ENCODE measurements at places on chromosomes 1 and 21. TPM values are rescaled to one million over a fixed set of nuclear protein-coding genes. Genes with fewer than 3 reads are reported as not detected.

COL6A1 gene
- 7,693 TPM for total RNA-seq

SLC6A9 gene
- 4.4 TPM for total RNA-seq

FCRL5 gene
- total RNA-seq = not detected

TSNAX gene
- 17.6 TPM for total RNA-seq

NBPF20 gene
- 3.2 TPM for total RNA-seq

PCP4 gene
- not detected for total RNA-seq
